ENCODE measurements at places on chromosomes 1 and 21.

- no peak for DNase-seq
These were observed 10.9 kb upstream of the GNB1 start for GRCh38 chr1:1901641-1902294.

DNA sequence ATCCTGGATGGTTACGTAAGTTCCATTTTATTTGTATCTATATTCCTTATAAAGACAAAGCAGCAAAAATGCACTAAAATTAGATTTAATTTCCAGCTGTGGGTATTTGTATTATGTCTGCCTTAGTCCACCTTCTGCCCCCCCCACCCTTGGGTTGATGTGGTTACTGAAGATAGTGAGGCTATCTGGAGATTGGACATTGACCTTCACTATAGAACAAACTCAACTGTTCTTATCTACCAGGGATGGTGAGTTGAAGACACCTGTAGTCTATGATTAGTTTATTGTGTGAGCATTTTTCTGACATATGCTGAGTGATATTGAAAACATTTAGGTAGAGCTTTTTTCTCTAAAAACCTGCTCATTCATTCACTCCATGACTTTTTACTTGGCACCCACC, 122.2 kb downstream of the NFIA start:
- DNase-seq = no peak

DNA sequence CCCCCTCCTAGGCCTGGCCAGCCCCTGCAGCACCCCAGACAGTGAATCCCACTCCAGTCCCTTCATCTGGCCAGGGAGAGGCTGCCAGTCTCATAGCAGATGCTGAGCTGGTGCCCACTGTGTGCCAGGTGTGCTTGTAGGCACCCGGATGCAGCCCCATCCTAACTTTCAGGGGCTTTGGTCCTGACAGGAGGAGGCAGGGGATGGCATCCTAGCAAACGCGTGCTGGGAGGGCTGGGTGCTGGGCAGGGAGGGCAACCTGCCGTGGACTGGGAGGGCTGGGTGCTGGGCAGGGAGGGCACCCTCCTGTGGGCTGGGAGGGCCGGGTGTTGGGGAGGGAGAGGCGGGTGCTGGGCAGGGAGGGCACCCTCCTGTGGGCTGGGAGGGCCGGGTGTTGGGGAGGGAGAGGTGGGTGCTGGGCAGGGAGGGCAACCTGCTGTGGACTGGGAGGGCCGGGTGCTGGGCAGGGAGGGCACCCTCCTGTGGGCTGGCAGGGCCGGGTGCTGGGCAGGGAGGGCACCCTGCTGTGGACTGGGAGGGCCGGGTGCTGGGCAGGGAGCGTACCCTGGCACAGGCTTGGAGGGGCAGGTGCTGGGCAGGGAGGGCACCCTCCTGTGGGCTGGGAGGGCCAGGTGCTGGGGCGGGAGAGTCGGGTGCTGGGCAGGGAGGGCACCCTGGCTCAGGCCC, 35.3 kb downstream of the SLC19A1 start:
- DNase-seq = no peak

- no peak for DNase-seq
These were observed 37.8 kb upstream of the POFUT2 start for GRCh38 chr21:45325206-45326168.

DNA sequence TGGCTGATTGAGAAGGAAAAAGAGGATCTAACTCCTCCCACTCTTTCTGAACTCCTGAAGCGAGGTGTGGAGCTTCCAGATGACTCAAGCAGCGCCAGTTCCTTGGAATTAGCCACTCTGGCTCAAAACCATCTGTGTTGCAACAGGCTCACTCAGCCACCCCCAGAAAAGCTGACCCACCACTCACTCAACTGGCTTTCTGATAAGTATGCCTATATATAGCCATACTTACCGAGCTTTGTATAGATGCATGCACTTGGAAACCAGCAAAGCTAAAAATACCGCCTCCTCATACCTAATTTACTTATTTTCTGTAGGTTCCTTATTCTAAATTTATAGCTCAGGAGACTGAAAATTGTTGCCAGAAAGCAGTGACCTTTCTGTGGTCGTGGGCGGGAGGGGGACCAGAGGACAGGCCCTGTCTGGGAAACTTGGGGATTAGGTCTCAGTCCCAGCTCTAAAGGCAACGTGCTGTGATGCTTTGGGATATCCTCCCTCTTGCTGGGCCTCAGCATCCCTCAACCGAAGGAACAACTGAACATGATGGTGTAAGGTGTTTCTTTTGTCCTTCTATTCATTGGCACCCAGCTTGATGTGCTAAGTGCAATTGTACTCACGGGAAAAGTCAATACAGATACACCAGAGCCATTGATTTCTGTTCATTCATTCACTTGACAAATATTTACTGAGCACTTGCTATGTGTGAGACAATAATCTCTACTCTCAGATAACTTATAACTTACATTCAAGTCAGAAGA, 65.7 kb downstream of the NENF start:
- DNase-seq = no peak

DNA sequence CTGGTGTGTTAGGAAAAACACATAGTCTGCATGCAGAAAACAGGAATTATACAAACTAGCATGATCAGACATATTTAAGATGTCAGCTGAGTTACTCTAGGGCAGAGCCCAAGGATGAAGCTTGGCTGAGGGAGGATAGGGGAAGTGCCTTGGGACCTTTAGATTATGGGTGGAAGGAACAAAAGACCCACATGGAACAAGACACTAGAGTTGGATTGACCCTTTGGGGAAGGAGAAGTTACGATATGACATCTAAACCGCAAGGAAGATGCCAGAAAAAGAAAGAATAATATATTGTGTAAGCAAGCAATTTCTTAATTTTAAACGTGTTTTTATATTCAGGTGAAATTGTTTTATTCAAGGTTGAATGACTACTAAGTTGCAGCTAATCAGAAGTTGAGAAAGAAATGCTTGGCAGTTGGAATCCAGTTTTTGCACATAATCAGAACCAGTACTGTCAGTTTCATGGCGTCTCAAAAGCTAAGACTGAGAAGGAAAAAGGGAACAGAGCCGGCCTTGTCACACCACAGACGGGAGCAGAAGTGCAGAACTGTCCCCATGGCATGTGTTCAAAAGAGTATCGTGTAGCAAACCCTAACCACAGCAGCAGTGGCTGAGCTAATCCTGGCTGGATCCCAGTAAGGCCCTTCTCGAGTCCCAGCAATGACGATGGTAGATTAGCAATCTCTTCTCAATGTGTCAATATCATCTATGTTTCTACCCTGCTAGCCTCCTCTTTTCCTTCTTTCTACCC, 31.2 kb upstream of the IFNAR2 start:
- peak; percentile 58 for DNase-seq

GRCh38 chr1:159239551-159240220, 35.0 kb downstream of the ACKR1 start:
- DNase-seq = no peak

GRCh38 chr1:84719543-84720217, 29.4 kb upstream of the SSX2IP start:
- DNase-seq = peak; percentile 56

DNA sequence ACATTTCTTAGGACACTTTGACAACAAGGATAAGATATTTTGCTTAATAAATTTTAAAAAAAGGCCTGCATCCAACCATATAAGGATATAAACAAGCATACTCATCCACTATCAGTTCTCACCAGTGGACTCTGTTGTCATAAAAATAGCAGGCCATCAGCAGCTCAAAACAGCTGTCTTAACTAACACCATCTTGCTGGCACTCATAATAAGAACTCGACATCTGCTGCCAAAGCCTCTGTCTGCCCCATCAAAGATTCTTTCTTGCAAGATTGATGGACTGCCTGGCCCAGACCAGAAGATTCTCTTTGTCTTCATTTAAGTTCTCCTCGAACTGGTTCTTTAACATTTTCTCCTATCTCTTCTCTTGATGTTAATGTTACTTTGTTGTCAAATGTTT, 10.1 kb downstream of the JMJD4 start:
- no peak for DNase-seq

DNA sequence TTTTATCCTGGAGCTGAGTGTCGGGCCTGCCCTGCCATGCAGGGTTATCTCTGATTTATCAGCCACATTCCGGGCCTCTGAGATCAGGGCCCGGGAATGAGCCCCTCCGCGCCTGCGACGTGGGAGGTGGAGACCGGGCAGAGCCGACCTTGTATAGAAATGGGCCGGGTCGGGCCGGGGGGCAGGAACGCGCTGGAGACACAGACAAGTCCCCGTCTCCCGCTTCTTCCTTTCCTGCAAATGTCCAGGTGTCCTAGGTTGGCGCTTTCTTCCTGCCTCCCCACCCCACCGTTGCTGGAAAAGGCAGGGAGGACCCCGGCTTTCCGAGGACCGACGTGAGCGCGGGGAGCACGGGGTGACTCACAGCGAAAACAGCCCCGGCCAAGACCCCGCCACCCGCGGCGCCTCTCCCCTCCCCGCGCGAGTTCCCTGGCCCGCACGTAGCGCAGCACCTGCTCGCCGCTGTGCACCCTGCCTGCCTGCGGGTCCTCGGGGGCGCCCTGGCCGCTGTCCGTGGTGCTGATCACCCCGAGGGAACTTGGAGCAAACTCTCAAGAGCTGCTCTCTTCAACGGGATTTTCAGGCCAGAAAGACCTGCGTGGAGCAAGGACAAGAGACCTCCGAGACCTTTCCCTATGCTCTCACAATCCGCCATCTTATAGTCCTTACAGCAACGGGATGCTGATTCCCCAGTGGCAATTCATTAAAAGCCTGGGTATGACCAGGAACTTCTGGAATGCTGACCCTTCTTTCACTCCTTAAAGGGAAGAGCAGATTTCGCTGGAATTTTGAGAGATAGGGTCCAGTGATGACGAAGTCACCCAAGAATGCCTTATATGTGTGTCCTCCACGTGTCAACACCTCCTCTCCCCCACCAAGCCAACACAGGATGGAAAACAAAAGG, 475 bp upstream of the NPPB start:
- DNase-seq = peak; percentile 53

- no peak for DNase-seq
These were observed 44.4 kb upstream of the RABGAP1L start for GRCh38 chr1:174114788-174115448.

DNA sequence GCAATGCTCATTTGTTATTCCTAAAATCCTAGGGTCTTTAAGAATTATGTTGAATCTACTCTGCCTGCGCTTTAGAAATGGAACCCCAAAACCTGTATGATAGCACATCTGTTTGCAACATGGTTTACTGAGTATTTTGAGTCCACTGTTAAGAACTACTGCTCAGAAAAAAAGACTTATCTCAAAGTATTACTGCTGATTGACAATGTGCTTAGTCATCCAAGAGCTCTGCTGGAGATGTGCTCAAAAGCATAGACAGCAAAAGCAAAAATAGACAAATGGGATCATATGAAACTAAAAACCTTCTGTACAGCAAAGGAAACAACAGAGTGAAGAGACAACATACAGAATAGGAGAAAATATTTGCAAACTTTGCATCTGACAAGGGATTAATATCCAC, 107.0 kb downstream of the CTH start:
- no peak for DNase-seq

DNA sequence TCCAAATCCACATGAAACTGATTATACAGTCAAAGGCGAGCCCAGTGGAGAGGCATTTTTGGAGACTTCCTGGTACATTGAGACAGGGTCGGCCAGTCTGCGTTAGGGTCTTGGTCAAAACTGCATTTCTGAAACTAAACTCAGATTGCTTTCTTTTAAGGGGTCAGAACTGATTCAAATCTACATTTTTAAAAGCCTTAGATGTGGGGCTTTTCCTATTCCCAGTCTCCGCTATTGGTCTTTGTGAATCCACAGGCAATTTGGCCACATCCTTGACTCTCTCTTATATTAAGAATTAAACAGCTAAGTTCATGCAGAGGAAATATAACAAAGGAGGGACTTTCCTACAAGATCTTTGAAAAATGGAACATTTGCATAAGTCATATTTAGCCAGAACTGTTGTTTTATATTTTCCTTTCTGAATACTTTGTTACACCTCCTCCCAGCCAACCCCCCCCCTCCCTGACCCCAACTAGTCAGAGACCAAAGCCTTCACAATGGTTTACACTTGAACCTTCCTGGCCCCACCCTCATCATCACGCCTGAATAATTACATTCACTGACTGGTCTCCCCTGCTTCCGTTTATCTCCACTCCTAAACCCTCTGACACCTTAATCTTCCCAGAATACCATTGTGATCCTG, 30.9 kb downstream of the SELL start:
- DNase-seq = no peak

DNA sequence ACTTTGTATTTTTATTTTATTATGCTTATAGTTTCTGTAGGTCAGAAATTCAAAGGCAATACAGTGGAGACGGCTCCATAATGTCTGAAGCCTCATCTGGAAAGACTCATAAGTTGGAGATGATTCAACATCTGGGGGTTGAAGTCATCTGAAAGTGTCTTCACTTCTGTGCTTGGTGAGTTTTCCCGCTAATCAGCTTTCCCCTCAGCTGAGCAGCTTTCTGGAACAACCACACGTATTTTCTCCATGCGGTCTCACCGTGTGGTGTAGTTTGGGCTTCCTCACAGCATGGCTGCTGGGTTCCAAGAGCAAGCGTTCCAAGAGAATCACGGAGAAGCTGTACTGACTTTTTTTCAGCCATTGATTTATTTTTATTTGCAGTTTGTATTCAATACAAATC, 7.6 kb upstream of the DDI2 start:
- DNase-seq = no peak

GRCh38 chr1:110011527-110012041, 22.8 kb upstream of the STRIP1 start:
- peak; percentile 15 for DNase-seq

- no peak for DNase-seq
These were observed 27.5 kb upstream of the SLAMF6 start for GRCh38 chr1:160550572-160551034.

DNA sequence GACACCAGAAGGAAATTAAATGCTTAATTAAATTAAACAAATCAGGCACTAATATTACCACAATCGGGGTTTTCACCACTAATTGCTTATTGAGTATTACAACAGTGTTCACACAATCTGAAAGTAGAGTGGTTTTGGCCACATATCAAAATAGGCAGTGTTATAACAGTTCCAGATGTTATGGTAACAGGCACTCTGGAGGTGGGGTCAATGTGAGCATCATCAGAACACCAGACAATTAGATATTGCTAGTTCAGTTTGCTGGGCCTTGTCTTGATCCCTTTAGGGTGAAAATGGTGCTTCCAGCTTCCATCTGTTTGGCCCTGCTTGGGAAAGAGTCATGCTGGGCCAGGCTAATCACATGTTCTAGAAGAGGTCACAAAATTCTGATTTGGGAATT, 14.5 kb upstream of the DDAH1 start:
- no peak for DNase-seq

DNA sequence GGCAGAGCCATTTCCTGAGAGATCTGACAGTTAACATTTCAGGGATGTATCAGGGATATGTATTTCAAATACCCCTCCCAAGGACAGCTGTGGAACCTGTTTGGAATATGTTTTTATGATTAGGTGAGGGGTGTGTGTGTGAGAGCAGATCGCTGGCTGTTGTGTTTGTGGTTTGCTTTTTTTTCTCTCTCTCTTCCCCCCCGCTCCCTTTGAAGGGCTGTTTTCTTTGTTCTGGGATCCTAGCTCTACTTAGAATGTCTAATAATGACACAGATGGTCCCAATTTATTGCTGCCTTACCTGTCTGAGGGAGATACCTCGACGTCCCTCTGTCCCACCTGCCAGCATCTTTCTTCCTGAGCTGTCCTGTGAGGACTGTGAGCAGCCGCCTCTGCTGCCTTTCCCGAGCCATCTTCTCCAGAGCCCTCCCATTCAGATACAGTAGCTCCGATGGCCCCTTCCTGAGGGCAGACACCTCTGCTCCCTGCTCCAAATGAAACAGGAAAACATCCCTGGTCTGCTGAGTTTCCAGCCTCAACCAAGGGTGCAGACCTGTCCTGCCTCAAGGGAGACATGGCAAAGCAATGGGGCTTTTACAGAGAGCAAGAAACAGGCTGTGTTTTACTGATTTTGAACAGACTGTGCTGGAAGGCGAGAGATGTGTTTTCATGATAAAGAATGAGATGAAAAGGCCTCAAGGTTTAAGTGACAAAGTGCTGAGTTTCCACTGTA, 138.0 kb upstream of the TNR start:
- DNase-seq = no peak
